ENCODE measurements at places on chromosomes 4 and X.

GRCh38 chrX:22117633-22118032, 85.5 kb downstream of the PHEX start:
- DNase-seq = no peak

DNA sequence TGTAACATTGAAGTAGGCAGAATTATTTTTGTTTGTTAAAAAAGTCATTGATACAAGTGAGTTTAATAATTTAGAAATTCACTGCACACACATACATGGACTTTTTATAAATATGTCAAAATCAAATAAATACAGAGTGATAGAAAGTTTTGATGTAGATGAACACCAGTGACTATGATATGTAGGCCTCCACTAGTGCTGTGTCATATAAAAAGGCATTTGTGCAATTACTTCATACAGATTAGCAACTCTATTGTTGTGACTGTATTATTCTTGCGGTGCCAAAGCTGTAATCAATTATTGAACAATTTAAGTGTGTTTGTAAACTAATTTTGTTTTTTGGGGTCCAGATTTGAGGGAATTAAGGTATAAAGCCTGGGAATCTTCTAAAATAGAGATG, 366.2 kb upstream of the PITX2 start:
- DNase-seq = no peak

DNA sequence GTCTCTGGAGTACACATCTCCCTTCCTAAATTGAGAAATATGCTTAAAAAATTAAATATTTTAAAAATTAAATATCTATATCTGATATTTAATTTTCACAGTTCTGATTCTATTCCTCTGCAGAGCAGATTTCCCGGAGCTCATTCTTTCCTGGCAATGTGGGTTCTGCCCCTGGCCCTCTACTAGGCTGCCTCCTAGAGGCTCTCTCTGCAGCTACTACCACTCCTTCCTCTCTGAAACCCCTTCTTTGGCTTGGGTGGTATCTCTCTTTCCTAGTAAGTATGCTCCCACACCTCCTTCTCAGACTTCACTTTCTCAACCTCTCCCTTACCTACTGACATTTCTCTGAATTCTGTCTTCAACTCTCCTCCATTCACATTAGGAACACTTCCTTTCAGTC, 45.3 kb downstream of the RPGR start:
- no peak for DNase-seq

GRCh38 chr4:154082760-154083535, 294.1 kb upstream of the SFRP2 start:
- no peak for DNase-seq

DNA sequence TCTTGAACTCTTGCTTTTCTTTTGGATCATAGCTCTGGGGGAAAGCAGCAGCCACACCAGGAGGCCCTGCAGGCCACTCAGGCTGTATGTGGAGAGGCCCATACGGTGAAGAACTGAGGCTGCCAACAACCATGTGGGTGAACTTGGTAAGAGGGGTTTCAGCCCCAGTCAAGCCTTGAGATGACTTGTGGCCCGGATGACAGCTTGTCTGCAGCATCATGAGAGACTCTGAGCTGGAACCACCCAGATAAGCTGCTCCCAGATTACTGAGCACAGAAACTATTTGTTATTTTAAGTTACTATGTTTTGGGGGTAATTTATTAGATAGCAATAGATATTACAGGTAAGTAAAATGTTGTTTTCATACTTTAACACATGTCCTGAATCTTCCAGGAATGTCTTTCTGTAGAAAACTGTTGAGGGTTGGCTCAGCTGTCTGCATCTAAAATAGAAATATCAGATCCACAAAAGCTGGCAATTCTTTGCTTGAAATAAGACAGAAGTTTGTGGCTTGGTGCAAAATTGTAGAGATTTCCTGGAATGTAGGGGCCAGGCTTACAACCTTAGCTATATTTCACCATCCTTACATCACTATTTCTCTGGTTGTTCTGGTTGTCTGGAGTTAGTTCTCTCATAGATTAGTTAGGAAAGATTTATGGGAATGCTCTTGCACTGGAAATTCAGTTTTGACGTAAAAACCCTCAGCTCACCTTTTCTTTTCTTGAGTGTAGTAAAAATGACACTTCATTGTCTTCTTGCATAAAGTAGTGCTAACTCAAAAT, 272.1 kb downstream of the RAPGEF2 start:
- no peak for DNase-seq

- no peak for DNase-seq
These were observed 149.3 kb downstream of the AMMECR1 start for GRCh38 chrX:110168585-110168984.

- DNase-seq = no peak
These were observed 487.7 kb downstream of the TECRL start for GRCh38 chr4:63921561-63921960.

DNA sequence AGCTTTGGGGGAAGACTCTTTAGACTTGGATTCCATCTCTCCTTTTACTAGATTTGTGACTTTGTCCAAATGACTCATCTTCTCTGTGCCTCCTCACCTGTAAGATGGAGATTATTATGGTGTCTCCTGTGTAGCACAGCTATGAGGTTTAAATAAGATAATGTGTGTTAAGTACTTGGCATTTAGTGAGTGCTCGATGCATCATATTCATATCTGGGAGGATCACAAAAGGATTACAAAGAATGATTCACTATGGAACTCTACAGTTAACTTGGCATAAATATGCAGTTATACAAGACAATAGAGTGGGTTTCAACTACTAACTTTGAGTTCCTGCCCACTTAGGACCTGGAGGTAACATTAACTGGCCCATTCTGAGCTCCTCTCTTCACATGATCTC, 2.3 kb downstream of the GBA3 start:
- no peak for DNase-seq

DNA sequence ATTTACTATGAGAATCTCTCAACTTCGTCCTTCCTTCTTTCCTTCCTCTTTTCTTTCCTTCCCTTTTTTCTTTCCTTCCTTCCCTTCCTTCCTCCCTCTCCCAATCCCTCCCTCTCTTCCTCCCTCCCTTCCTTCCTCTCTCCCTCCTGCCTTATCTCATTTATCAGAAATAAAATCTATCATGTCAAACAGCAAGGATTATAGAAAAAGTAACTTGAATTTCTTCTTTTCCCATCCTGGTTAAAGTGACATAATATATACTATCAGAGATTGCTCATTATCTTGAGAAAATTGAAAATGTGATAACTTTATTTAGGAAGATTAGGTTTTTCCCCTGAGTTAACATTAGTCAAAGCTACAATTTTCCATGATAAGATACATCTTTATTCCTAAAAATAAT, 5.6 kb downstream of the TIGD4 start:
- DNase-seq = no peak

GRCh38 chr4:66667249-66667648, 878.1 kb downstream of the CENPC start:
- DNase-seq = no peak

DNA sequence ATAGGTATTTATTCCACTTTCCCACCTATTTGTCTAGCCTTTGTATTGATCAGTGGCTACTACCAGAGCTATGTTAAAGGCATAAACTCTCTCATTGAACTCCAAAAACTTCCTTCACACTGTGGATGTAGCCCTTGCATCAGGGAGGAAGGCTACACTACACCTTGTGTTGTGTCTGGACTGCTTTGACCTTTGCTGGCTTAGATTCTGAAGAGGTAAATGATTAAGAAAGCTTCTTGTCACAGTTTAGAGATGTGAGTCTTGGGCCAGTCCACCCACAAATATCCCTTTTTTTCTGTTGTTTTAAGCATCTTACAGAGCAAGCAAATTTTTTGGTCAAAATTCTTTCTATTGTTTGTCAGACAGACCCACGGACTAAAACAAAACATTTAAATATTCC, 1.9 kb downstream of the ENPEP start:
- DNase-seq = no peak
